Stimulated activated CD8-positive, alpha-beta memory T cell treated with anti-CD3 and anti-CD28 coated beads, Interleukin-4, amount 100 ng/mL, for 1 hour (primary cell): ENCODE measurements at places on chromosomes 2 and 18.

- DNase-seq = no peak
Observed at GRCh38 chr2:219906114-219907010, 278.9 kb downstream of the SLC4A3 start.

DNA sequence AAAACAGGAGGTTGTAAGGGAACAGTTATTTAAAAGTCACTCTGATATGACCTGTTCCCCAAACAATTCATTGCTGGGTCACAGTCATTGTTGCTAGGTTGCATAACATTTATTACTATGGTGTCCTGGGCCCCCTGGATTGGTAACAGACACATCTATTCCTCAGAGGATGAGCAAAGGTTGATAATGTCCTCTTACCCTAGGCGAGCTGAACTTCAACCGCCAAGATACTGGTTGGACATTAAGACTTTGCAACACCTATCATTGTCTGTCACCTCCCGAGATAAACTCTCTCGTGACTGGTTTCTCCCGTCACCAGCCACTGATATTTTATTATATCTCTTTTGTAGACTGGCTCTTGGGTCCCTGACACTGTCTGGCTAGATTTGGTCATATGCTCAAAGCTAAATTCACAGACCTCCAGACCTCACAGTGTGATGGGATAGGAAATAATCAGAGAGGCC is 361.3 kb downstream of the ZNF521 start:
- no peak for DNase-seq

- no peak for DNase-seq
Observed at GRCh38 chr18:49843131-49843530, 29.8 kb upstream of the ACAA2 start.

DNA sequence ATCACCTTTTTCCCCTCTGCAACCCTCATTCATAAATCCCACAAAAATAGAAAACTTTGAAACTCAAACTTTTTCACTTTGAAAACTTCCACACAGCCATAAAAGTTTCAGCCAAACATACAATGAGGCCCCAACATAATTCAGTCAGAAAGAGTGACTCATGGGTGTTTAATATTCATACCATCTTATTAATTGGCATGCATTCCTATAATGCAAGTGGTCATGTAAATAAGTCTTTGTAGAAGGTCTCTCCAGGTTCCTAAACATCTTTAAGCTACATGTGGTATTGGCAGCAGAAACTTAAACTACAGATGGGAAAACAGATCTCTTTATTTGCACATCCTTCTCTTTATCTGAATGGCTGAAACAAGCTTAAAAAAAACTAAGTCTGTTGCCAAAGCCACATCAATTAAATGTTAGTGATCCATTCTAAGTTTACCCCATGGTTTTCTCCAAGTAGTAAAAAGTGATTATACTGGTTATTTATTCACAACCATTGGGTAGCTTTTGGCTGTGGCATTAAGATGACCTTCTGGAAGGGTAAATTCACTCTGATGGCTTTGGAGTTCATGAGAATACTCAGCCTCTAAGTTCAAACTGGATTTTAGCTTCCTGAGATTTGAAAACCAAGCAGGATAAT is 70.2 kb upstream of the LYPD1 start:
- no peak for DNase-seq
